Stimulated activated CD8-positive, alpha-beta memory T cell treated with anti-CD3 and anti-CD28 coated beads, Interleukin-4, amount 100 ng/mL, for 4 hours (primary cell): ENCODE measurements at places on chromosomes 4 and X.

DNA sequence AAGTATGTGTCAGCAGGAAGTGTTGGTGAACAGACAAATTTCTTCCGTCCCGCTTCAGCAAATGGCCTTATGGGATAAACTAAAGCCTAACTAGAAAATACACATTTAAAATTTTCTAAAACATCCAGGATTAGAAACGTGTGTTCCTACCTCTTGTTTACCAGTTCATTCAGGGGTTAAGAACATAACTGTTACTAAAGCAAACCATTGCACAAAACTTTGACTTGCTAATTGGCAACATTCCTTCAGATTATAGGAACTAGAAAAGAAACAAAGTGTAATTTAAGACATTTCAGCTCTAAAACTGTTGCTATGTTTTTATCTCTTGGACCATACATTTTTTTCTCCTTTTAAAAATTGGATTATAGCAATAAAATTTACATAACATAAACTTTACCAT is 39.5 kb upstream of the CXCL13 start:
- DNase-seq, result no peak

GRCh38 chr4:38368613-38369012 is 295.4 kb upstream of the KLF3 start:
- DNase-seq, result no peak

- no peak for DNase-seq
Observed at GRCh38 chr4:173526724-173527102, 3.3 kb downstream of the HAND2 start.

- DNase-seq, result no peak
Observed at GRCh38 chrX:51955200-51955599, 61.8 kb downstream of the MAGED1 start.

GRCh38 chr4:155742310-155743015 is 16.4 kb upstream of the GUCY1B1 start:
- no peak for DNase-seq

GRCh38 chrX:119640731-119641170 is 34.5 kb upstream of the NKRF start:
- DNase-seq, result no peak

DNA sequence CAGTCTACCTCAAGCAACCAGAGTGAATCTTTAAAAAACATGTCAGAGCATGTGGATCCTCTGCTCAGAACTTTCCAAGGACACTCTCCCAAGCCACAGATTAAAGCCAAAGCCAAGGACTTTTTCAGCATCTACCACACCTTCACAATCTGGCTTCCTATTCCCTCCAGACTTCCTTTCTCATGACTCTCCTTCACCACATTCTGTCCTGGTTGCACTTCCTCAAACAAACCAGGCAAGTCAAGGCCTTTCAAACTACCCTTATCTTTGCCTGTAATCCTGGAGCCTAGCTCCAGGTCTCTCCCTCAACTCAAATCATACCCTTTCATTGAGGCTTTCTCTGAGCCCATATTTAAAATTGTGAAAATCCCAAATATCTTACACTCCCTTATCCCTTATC is 191.6 kb upstream of the GALNTL6 start:
- DNase-seq, result no peak

DNA sequence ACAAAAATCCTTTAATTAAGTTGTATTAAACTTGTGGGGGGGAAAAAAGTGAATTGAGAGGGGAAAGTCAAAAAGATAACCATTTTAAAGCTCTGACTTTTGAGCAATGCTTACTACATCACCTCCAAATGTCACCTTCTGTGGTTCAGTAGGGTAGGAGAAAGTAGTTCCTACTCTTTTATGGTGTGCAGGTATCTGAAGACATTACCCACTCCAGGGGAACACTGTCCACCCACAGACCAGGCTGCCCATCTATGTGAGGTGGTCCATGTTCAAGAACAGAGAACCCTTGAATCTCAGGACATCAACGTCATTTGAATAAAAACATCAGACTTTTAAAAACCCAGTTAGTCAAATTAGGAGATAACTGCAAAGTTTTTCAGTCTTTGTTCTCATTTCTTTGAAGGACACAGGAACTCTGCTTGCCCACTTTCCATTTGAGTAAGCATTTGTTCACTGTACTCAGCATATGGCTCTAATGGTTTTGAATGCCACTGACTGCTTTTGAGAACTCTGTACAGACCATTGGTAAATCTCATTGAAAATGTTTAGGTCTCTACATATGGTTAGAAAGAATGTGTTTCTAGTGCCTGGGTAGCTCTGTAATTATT is 18.4 kb downstream of the NMU start:
- no peak for DNase-seq

DNA sequence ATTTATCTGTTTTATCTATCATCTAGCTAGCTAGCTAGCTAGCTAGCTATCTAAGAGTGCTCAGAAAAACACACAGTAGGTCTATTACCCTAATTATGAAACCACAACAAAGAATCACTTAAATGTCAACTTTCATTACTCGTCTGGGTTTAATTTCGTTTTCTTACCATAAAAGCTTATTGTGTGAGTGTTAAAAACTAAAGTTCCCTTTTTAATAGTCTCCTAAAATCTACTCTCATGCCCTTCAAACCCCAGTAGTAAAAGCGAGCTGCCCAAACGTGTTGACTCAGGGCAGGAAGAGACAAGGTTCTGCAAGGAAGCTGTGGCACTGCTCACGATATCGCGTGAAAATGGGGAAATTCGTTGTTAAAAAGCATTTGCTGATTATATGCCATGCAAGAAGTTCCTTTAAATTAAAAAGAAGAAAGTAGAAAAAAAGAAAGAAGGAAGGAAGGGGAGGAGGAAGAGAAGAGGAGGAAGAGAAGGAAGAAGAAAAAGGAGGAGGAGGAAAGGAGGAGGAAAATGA is 595 bp downstream of the MBNL3 start:
- no peak for DNase-seq

GRCh38 chr4:87811977-87812376 is 12.6 kb downstream of the IBSP start:
- no peak for DNase-seq
